ENCODE measurements at places on chromosomes 3 and 15.

DNA sequence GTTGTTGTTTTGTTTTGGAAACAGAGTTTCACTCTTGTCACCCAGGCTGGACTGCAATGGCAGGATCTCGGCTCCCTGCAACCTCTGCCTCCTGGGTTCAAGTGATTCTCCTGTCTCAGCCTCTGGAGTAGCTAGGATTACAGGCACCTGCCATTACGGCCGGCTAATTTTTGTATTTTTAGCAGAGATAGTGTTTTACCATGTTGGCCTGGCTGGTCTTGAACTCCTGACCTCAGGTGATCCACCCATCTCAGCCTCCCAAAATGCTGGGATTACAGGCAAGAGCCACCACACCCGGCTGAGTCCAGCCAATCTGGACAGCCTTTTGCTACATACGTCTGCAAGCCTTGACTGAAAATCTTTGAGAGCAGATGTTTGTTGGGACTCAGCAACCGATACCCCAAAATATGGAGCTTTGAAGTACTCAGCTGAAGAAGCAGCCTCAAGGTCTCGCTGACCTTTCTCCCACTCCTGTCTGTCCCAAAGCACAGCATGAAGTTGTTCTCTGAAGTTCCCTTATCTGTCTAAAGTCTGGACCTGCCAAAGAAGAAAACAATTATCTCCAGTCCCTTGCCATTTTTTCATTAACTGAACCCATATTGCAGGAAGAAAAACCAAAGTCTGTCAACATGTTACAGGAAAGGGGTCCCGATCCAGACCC, 9.6 kb upstream of the NUP210 start:
- no peak for DNase-seq

DNA sequence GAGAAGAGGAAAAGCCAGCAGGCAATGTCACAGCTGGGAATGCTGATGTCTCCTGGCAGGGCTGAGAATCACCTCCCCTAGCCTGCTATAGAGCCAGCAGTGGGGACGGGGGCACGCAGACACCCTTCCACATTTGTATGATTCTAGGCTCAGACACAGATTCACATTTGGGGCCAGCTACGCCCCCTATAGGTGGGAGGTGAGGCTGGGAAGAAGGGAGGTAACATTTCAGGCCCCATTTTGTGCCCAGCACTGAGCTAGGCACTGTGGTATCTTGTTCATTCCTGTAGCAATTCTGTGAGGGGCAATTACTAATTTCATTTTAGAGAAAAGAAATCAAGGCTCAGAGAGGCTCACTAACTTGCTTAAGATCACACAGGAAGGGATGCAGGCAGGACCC, 15.9 kb upstream of the ACAD9 start:
- no peak for DNase-seq

DNA sequence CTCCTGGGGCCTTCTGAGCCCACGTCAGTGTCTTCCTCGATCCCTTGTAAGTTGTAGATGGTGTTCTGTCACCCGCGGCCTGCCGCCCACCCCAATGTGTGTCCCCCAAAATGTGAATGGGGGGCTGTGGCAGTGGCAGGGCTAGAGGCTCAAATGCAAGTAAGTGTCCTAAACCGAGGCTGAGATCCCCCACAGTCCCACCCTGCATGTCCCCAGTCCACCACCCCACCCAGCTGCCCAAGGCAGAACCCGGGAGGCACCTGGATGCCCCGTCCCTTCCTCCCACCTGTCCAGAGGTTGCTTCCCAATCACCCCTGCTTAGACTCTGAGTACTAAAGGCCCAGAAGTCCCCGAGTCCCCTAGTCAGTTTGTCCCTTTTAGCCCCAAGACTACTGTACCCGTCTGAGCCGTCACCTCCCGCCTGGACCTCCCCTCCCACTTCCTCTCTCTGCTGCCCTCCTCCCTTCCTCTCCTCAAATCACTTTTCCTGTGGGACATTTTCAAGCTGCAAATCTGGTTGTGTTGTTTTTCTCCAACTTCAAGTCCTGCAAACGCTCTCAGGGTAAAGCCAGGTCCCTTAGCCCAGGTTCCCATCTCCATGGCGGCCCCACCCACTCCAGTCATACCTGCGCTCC, 11.8 kb upstream of the PLXND1 start:
- DNase-seq, result no peak

- peak; percentile 55 for DNase-seq
These were observed 4.2 kb downstream of the UBAP1L start for GRCh38 chr15:65110676-65111292.

- no peak for DNase-seq
These were observed 37.4 kb upstream of the P2RY12 start for GRCh38 chr3:151421938-151422337.

DNA sequence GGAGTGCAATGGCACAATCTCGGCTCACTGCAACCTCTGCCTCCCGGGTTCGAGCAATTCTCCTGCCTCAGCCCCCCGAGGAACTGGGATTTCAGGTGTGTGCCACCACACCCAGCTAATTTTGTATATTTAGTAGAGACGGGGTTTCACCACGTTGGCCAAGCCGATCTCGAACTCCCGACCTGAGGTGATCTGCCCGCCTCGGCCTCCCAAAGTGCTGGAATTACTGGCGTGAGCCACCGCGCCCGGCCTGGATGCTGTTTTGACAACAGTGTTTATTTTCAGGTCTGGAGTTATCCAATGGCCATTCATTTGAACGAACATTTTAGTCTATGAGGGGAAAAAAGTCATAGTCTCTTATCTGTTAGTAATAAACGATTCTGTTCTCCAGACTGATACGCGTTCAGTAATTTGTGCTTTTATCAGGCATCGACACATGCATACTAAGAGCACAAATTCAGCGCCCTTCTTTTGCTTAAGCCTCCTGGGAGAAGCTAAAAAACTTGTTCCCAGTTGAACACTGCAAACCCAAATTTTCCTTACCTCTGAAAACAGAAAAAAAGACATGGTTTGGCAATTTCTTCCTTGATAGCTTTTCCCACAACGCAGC, 1.3 kb downstream of the B3GALNT1 start:
- DNase-seq, result no peak

DNA sequence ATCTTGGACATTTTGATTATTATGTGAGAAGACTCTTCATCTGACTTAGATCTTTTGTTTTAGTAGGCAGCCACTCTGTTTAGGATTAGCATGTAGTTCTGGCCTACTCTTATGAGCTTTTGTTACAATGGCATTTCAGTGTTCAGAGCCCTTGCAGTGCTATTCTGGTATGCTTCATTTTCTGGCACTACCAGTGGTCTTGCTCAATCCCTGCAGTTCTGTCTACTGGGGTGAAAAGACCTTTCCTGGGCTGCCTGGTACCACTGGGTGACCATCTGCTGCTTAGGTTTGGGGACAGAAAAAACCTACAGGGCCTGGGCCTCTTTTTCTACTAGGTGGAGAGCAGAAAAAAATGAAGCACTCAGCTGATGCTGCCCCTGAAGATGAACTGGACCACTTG, 42.5 kb downstream of the IL16 start:
- no peak for DNase-seq

- DNase-seq, result no peak
These were observed 186.7 kb downstream of the NFKBIZ start for GRCh38 chr3:102036017-102036416.

DNA sequence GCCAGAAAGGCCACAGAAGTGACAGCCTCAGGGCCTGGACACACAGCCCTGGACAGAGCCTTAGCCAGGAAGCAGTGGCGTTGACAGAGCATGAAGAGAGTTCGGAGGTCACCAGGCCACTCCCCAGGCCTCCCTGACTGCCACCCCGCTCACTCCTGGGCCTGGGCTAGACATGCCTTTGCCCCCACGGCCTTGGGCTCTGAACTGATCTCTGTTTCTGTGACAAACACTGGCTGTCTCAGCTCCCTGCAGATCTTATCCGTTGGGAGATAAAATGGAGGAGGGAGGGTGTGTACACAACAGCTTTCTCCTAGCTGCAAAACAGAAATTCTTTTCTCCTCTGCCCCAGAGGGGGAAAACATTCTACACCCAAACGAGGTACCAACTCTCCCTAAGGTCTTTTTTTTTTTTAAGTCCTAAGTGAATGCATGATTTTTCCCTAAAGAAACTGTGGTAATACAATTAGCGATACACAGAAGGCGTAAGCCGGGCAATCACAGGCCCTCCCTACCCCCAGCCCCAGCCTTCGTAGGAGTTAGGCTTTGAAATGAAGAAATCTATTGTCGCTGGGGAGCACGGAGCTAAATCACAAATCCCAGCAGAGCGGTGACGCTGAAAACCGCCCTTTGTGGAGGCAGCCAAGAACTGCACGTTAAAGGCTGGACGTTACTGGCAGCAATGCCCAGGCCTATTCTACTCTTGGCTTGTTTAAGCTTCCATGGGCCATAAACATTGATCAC, 45.0 kb downstream of the SRGAP3 start:
- DNase-seq, result no peak

GRCh38 chr3:177300039-177300833, 103.0 kb upstream of the TBL1XR1 start:
- DNase-seq, result no peak

DNA sequence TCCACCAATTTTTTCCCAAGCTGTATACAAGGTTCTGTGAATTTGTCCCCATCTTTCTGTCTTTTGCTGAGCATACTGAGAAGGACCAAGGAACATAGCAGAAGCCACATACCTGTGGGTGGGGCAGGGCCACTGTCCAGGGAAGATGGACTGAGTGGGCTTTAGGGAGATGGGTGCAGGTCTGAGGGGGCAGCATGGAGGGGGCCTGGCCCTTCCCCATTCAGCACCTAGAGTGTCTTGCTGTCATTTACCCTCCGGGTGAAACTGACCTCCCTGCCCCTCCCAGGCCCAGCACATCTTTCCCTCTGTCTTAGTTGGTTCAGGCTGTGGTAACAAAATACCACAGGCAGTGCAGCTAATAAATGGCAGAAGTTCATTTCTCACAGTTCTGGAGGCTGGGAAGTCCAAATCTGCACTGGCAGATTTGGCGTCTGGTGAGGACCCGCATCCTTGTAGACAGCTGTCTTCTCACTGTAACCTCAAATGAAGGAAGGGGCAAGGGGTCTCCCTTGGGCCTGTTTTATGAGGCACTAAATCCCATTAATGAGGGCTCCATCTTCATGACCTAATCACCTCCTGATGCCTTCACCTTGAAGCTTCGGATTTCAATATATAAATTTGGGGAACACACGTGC, 180.0 kb upstream of the SMAD3 start:
- DNase-seq, result no peak

DNA sequence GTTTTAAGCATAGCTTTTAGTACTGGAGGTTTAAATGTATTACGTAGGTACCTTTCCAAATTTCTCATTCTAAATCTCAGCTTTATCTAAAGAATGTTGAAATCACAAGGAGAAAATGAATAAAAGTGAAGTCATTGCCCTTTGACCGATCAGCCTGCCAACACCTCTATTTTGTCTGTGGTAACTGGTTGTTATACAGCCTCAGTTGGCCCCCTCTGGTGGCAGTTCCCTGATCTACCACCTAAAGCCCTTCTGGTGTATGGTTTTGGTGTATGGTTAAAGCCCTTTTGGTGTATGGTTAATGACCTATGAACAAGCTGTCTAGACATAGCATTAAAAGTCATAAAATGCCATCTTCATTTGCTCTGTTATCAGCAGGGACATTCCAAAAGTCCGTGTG, 378.2 kb upstream of the AZI2 start:
- DNase-seq, result no peak

DNA sequence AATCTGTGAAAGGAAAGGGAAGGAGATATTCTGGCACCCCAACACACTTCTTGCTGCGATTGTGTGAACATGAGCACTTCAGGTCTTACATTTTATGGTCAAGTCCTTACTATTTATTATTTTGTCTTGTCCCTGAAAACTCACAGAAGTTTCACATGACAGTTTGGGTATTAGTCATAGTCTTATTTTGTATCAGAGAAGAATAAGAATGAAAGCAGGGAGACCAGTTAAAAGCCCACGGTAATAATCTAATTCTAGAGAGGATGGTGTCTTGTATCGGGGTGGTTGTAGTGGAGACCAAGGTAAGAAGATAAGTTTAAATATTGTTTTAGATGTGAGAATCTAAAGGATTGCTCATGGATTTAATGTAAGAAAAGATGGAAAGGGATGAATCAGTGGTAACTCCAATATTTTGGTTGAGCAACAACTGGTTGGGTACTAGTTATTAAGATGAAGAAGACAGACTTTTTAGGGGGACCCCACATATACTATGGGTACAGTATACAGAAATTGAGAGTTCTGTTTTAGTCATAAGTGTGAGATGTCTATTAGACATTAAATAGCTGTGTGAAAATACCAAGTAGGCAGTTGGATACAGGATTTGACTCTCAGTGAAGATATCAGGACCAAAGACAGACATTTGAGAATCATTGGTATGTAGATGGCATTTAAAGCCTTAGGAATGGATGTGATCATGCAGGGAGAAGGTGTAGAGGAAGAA, 227.6 kb downstream of the MFSD1 start:
- DNase-seq, result no peak

DNA sequence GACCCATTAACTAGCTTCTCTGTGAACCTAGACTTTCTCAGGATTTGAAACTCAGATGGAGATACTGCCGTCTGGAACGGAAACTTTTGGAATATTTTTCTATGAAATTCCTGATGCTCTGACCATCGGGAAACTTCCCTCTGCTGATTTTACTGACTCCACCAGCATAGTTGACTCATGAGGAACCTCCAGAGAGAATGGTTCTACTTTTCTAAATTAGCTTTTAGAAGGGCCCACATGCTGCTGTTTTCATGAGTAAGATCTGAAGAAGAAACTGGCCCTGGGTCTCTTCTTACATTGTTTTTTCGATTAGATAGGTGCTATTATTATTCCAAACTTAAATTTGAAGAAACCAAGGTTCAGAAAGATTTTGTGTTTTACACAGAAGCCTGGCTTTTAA, 326.3 kb upstream of the NR2E3 start:
- DNase-seq, result no peak

- DNase-seq, result peak; percentile 85
These were observed 109.9 kb upstream of the RAP2B start for GRCh38 chr3:153052096-153052460.

GRCh38 chr3:54830658-54831057, 97.2 kb downstream of the LRTM1 start:
- no peak for DNase-seq

- no peak for DNase-seq
These were observed 29.3 kb downstream of the MAP2K5 start for GRCh38 chr15:67571648-67572415.
